ENCODE measurements at places on chromosomes 2 and 18. TPM values are rescaled to one million over a fixed set of nuclear protein-coding genes. Genes with fewer than 3 reads are reported as not detected.

GRCh38 chr2:96353606-96354101 is 18.1 kb downstream of the NCAPH start:
- peaks cover 3% of the 10 kb centered on the region for H3K27me3 ChIP-seq
- peaks cover 14% of the 10 kb centered on the region for H3K36me3 ChIP-seq
- peaks cover 9% of the 10 kb centered on the region for H3K4me1 ChIP-seq
- DNase-seq, result no peak

DNA sequence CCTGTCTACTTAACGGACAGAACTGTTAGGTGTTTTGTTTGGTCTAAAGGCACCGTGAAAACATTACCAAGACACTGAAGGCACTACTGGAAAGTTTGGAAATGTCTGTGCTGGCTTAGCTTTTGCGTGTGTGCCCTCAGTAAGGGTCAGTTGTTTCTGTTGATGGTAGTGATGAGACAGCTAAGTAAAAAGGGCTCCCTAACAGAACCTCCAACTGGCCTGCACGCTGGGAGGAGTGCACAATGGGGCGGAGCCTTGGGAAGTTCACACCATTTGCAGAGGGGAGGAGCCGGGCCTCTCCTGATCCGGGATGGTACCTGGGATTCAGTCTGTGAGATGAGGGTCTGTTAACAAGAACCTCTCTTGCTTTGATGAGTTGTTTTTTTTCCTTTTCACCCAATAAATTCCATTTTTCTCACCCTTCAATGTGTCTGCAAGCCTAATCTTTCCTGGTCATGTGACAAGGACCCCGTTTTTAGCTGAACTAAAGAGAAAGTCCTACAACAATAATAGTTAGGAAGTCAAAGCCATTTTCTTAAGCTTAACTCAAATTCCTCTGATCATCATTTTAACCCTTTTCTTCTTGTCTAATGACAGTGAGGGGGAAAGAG is 368.7 kb downstream of the PARD3B start:
- H3K4me1 ChIP-seq, result no peaks in the 10 kb centered on the region
- no peaks in the 10 kb centered on the region for H3K27me3 ChIP-seq
- H3K27ac ChIP-seq, result no peak overlapping the region
- no peak for DNase-seq

- DNase-seq, result no peak
- H3K4me1 ChIP-seq, result peaks cover 5% of the 10 kb centered on the region
These were observed 49.9 kb downstream of the VSNL1 start for GRCh38 chr2:17590342-17590911.

DNA sequence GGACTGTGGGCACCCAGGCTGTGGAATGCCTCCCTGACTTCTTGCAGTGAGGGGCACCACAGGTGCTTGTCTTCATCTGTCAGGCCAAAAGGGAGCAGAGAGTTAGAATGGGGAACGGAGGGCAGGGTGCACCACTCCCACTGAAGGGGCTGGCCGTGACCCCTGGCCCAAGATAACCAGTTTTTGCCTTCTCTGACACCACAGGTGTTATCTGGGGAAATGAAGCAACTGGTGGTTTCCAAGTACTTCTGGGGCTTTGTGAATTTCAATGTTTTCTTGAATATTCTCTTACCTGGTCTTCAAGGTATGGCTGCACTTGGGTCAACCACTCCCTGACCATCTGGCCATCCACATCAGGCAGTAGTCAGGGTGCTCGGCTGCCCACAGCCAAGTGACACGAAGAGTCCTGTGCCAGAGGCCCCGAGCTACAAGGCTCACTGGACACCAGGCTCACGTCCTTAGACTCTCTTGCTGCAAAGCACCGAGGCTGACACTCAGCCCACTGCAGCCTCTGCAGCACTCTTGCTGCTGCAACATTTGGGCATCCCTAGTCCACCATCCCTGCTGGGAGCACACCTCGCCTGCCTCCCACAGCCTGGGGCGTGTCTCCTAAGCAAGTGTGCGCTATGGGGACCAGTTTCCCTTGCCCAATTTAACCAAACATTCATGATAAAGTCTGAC is 57.0 kb downstream of the FAM178B start:
- peaks cover 11% of the 10 kb centered on the region for H3K27me3 ChIP-seq
- H3K36me3 ChIP-seq, result no peaks in the 10 kb centered on the region
- H3K27ac ChIP-seq, result no peak overlapping the region
- H3K4me1 ChIP-seq, result peaks cover 5% of the 10 kb centered on the region

GRCh38 chr2:58762176-58762781 is 521.2 kb upstream of the FANCL start:
- DNase-seq, result peak; percentile 74
- H3K27me3 ChIP-seq, result peaks cover 2% of the 10 kb centered on the region
- H3K27ac ChIP-seq, result no peak overlapping the region
- no peaks in the 10 kb centered on the region for H3K36me3 ChIP-seq

GRCh38 chr18:63834471-63835113 is 52.9 kb upstream of the SERPINB2 start:
- no peaks in the 10 kb centered on the region for H3K36me3 ChIP-seq
- no peak for DNase-seq
- no peak overlapping the region for H3K27ac ChIP-seq
- H3K4me1 ChIP-seq, result no peaks in the 10 kb centered on the region
- H3K27me3 ChIP-seq, result no peaks in the 10 kb centered on the region

DNA sequence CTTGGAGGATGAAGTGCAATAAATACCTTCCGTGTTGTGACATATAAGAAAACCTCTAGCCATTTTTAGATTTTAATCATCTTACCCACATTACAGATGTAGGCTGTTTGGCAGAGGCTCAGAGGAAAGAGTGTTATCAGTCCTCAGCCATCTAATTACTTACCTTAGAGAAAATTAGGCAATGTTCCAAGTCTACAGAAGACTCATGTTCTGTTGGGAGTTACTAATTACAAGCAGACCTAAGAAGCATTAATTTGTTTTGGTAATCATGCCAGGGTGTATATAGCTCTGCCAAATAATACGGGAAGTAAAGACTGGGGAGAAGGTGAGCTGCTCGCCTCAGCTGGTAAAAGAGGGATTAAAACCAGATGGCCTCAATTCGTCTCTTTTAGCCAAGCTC is 125.8 kb upstream of the PGAP1 start:
- H3K27ac ChIP-seq, result no peak overlapping the region
- H3K4me1 ChIP-seq, result no peaks in the 10 kb centered on the region
- DNase-seq, result no peak
- peaks cover 2% of the 10 kb centered on the region for H3K27me3 ChIP-seq

DNA sequence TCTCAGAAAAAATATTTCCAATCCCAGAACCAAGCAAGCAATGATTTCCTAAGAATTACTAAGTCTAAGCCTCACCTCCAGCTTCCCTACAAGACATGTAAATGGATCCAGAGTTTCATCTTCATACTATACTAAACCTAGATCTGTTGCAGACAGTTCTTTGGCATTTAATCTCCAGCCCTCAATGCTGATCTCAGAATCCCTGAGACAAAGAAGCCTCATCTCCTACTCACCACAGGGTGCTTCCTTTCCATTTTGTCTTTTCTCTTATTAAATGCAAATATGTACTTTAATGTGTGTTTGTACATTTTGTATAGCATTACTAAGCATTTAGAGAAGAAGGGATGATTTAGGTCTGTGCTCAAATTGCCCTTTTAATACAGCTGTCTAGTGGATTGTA is 954.9 kb downstream of the TDRD15 start:
- H3K27ac ChIP-seq, result no peak overlapping the region
- H3K4me1 ChIP-seq, result no peaks in the 10 kb centered on the region
- H3K36me3 ChIP-seq, result no peaks in the 10 kb centered on the region
- no peaks in the 10 kb centered on the region for H3K27me3 ChIP-seq
- H3K4me3 ChIP-seq, result no peak overlapping the region

- H3K27ac ChIP-seq, result no peak overlapping the region
- no peaks in the 10 kb centered on the region for H3K4me1 ChIP-seq
- no peaks in the 10 kb centered on the region for H3K36me3 ChIP-seq
- no peak for DNase-seq
- H3K4me3 ChIP-seq, result no peak overlapping the region
These were observed 113.0 kb upstream of the MAPRE2 start for GRCh38 chr18:34928088-34928753.

GRCh38 chr2:10935366-10935918 is 23.7 kb downstream of the KCNF1 start:
- H3K27ac ChIP-seq, result peak overlapping the region; percentile 67
- peaks cover 19% of the 10 kb centered on the region for H3K27me3 ChIP-seq
- no peak overlapping the region for H3K4me3 ChIP-seq
- H3K4me1 ChIP-seq, result peaks cover 63% of the 10 kb centered on the region
- DNase-seq, result no peak

DNA sequence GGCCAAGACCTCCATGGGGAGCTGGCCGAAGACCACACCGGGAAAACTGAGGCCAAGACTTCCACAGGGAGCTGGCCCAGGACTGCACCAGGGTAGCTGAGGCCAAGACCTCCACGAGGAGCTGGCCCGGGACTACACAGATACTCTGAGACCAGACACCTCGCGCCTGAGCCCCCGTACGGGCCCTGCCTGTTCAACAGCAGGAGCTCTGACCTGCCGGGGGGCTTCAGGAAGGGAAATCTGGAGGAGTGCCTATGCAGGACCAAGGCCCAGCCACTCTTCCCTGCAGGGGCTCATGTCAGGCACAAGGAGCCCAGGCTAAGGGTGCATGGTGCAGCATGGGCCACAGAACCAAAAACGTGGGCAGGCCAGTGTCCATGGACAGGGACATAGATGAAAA is 151.6 kb downstream of the TMEM18 start:
- H3K27me3 ChIP-seq, result peaks cover 3% of the 10 kb centered on the region
- DNase-seq, result no peak
- no peaks in the 10 kb centered on the region for H3K4me1 ChIP-seq
- no peak overlapping the region for H3K27ac ChIP-seq

DNA sequence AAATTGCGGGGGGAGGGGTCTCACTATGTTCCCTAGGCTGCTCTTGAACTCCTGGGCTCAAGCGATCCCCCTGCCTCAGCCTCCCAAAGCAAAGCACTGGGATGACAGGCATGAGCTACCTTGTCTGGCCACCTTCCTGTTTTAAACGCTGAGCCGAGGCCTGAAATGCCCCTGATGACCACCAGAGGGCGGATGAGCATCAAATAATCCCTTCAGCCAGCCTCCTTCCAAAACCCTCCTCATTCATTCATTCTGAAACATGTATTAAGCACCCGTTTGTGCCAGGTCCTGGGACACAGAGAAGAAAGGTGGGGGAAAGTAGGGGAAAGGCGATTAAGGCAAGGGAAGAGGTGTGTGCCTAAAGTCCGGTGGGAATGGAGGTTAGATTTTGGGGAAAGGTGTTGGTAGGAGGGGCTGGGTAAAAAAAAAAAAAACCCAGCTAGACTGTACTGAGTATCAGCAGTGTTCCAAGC is 30.7 kb upstream of the PTMA start:
- peaks cover 16% of the 10 kb centered on the region for H3K27me3 ChIP-seq
- DNase-seq, result peak; percentile 80
- H3K4me3 ChIP-seq, result no peak overlapping the region
- peaks cover 17% of the 10 kb centered on the region for H3K4me1 ChIP-seq
- H3K36me3 ChIP-seq, result no peaks in the 10 kb centered on the region

DNA sequence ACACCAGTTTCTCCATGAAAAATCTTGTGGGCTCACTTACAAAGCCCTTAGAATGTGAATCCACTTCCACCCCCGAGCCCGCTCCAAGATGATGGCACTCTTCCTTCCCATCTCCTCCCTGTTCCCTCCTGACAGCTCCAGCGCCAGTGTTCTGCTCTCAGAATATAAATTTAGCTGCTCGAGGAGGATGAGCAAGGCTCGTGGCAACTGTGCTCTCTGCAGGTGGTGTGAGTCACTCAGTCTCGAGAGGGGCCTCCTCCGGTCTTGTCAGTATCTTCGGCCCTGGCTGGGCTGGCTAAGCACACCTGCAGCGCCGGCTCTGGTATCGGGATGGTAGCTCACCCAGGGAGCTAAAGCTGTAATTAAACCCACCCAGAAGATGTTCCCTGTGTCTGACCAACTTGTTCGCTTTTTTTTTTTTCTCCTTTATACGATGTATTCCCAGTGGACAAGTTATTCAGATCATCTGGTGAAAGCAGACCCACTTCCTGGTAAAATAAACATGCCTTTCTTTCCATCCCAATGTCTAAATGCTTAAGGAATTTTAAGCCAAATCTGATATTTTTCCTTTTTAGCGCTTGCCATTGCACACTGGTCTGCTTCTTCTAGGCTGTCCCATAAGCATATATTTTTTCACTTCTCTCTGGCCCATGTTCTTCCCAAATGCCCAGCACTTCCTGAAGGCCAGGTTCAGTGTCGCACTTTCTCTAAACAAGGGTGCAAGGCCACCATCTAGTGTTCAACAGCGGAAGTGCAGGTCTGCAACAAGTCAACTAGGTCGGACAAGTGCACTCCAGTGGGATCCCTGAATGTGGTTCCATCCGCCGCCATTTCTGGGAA is 31.4 kb upstream of the YPEL5 start:
- no peak overlapping the region for H3K4me3 ChIP-seq
- peaks cover 3% of the 10 kb centered on the region for H3K27me3 ChIP-seq
- H3K36me3 ChIP-seq, result no peaks in the 10 kb centered on the region
- H3K27ac ChIP-seq, result no peak overlapping the region
- H3K4me1 ChIP-seq, result peaks cover 3% of the 10 kb centered on the region

- H3K27ac ChIP-seq, result no peak overlapping the region
- H3K27me3 ChIP-seq, result peaks cover 4% of the 10 kb centered on the region
- DNase-seq, result no peak
These were observed 33.0 kb upstream of the IER3IP1 start for GRCh38 chr18:47209171-47209570.

DNA sequence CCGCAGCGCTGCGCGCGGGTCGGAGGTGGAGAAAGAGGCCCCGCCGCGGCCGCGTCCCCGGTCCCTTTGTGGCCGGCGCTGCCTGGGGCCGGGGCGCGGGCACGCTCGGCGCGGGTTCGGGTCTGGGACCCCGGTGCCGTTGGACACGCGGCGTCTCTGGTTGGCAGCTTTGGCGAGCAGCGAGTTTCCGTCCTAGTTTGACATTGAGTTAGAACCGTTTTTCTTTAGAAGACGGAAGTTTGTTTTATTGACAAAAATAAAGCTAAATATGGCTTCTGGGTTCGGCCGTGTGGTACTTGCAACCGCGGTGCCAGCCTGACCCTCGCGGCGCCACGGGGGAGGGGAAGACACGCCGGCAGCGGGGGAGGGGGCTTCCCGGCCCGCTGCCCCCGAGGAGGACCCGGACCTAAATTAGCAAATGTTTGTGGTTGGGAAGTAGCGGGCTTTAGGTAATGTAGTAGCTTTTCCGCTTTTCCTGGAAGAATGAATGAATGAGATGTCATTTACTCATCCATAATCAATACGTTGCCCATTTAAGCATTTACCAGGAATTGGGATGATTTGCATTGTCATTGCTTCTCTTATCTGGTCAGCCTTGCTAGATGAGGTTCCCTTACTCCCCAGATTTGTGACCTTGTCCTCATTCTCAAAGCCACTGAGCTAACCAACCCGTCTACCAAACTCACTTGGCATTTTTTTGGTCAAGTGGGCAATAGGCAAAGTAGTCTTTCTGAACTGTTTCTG is 530 bp downstream of the GALNT1 start:
- peak; percentile 27 for DNase-seq
- H3K27me3 ChIP-seq, result peaks cover 10% of the 10 kb centered on the region
- peak overlapping the region; percentile 82 for H3K27ac ChIP-seq
- H3K4me1 ChIP-seq, result peaks cover 11% of the 10 kb centered on the region
- H3K36me3 ChIP-seq, result peaks cover 18% of the 10 kb centered on the region
- H3K4me3 ChIP-seq, result peak overlapping the region; percentile 93

GRCh38 chr2:121286506-121286905 is 1.5 kb upstream of the TFCP2L1 start:
- H3K4me1 ChIP-seq, result peaks cover 14% of the 10 kb centered on the region
- H3K4me3 ChIP-seq, result peak overlapping the region; percentile 11
- no peaks in the 10 kb centered on the region for H3K36me3 ChIP-seq
- DNase-seq, result no peak

Gene ANKRD36C
- total RNA-seq, result 37.6 TPM

Gene IL1F10
- total RNA-seq, result not detected

Gene DSG4
- not detected for total RNA-seq

Gene SCN1A
- total RNA-seq, result 0.33 TPM

Gene INHBB
- total RNA-seq, result 4.7 TPM

Gene DPP10
- total RNA-seq, result 3.3 TPM

Gene ZAP70
- 93.4 TPM for total RNA-seq

Gene AGXT
- total RNA-seq, result not detected
